Cerebellum (tissue), 4 donors: ENCODE measurements at places on chromosomes 1 and 21.

DNA sequence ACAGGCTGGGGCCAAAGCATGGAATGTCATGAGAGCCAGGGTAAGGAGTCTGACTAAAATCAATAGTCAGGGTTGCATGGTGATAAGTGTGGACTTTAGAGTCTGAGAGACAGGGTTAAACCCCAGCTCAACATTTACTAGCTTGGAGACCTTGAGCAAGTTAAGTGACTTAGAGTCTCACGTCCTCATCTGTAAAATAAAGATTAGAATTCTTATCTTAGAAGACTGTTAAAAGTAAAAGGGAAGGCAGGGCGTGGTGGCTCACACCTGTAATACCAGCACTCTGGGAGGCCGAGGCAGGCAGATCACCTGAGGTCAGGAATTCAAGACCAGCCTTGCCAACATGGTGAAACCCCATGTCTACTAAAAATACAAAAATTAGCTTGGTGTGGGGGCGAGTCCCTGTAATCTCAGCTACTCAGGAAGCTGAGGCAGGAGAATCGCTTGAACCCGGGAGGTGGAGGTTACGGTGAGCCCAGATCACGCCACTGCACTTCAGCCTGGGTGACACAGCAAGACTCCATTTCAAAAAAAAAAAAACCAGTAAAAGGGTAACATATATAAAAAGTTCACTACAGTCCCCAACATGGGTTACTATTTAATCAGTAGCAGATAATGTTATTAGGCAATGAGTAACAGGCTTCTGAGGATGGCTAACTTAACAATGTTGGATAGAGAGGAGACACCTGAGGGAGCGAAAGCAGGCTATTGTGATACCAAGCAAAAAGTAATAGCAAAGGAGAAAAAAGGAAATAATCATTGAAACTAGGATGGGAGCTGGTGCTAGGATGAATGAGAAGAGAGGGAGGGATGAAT lies 20.8 kb downstream of the TMCO1 start:
- DNase-seq, result no peak

DNA sequence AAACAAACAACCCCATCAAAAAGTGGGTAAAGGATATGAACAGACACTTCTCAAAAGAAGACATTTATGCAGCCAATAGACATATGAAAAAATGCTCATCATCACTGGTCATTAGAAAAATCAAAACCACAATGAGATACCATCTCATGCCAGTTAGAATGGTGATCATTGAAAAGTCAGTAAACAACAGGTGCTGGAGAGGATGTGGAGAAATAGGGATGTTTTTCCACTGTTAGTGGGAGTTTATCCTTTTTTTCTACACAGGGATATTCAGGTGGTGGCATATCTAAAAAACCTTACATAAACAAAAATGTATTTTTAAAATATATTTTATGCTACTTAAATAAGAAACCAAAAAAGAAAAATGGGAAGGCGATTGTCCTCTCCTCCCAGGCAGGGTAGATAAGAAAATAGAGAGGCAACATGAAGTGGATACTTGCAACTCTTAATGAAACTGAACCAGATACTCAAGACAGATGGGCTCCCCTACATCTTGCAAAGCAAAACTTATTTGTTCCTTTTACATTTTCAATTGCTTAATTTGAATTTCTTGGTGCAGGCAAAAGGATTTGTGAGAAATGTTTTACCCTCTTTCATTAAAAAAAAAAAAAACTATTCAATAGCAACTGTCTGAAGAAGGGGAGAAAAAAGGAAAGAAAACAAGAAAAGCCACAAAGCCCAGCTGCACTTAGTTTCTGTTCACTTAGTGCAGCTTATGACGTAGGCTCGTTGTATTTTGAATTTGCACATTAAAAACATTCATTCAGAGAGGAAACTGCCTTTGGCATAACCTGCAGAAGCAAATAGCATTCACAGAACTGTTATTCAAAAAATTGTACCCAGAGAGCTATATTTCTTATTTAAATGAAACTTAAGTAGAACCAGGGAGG lies 36.9 kb upstream of the RGS1 start:
- no peak for DNase-seq

GRCh38 chr21:42833439-42833815 lies 45.9 kb downstream of the WDR4 start:
- DNase-seq, result peak; percentile 43

DNA sequence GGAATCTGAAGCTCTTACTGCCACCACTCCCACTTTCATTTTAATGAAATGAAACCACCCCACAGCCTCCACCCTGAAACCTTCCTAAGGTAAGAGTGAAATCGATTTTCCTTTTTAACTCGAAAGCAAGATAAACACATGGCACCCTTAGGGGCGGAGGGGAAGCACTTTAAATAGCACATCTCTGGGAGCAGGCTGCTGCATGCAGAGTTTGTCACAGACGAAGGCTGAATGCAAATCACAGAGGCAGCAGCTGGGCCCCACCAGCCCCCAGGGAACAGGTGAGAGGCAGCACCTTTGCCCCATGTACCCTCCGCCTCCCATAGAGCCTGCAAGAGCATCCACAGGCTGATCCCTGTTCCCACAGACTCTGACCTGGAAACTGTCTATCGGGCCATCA lies 60.0 kb upstream of the GRIK3 start:
- no peak for DNase-seq

- no peak for DNase-seq
Measured at GRCh38 chr1:171017426-171017825, 73.3 kb upstream of the FMO3 start.

GRCh38 chr1:181097242-181097641 lies 8.7 kb downstream of the IER5 start:
- DNase-seq, result no peak

DNA sequence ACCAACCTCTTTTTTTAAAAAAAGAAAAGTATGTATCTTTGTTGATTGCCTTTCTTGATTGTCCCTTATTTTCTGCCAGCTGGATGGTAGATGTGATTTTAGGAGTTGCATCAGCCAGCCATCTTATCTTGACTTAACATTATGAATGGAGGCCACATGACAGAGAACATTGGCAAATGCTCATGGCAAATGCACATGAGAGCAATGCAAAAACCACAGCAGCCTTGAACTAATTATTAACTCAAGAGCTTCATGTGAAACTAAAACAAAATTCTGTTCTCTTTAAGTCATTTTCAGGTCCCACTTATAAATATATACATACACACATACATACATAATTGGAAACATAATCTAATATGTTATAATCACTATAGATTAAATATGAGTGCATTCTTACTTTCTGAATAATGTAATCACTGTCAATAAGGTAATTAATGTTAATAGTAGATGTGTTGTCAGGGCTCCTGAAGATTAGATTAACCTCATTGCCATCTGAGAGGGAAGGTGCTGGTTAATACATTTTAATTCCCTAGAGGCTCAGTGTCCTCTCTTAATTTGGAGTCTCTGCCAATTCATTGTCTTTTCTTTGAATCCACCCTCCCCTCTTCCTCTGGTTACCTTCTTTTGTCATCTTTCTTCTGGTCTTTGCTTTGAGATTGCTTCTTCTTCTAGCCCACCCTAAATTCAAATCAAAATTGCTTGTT lies 962.2 kb downstream of the ADGRL2 start:
- DNase-seq, result no peak

DNA sequence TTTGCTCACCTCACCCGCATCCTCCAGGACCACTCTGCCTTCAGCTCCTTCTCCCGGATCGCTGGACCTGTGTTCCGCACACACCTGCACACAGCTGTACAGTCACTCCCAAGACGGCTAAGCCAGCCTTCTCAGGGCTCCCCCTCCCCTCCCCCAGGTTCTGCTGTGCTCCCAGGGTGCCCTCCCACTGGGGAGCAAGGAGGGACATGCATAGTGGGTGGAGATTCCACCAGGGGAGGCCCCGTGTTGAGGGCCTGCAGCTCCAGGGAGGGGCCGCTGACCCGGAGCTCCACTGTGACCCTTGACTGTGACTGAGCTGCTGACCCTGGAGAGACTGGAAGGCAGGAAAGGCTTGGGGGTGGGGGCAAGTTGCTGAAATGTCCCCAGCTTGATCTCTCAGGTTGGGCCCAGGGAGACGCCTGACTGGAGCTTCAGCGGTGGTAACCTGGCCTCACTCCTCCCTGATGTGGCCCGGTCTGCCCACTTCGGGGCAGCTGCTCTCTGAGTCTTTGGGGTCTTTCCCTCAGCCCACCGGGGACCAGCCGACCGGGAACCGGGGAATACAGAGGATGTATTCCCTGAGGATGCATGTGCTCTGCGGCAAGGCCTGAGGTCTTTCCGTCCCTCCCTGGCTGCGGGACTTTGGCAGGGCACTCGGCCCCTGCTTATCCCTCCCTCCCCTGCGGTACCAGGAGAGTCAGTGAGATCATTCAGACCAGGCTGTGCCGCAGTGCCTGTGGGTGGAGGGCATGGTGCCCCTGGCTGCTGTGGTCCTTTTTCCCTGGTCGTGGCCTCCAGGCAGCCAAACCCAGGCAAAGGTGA lies 28.6 kb upstream of the PLCH2 start:
- DNase-seq, result peak; percentile 55

DNA sequence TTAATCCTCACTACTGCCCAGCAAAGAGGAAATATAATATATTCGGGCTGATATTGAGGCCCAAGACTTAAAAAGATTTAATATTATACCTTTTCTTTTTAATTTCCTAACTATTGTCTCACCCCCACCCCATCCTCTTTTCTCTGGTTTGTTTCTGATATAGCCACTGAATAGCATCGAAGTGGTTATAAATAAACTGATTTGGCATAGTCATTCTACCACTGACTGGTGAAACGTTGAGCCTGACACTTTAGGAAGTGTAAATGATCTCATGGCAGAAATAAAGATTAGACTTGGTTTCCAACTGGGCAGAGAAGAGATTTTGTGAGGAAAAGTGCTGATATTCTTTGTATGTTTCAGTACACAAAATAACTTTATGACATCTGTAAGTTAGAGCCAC lies 39.3 kb downstream of the DTL start:
- no peak for DNase-seq
